ENCODE measurements at places on chromosomes 16 and 17. TPM values are rescaled to one million over a fixed set of nuclear protein-coding genes. Genes with fewer than 3 reads are reported as not detected.
A peak's percentile ranks its signal among the peaks of the same experiment; 100 is the strongest.

HOXB6 gene
- total RNA-seq = 64.8 TPM

DBNDD1 gene
- 60.2 TPM for total RNA-seq

KCNAB3 gene
- total RNA-seq = 7.1 TPM

ADORA2B gene
- 47.5 TPM for total RNA-seq

SLC13A2 gene
- total RNA-seq = not detected

PRR35 gene
- not detected for total RNA-seq

GP1BA gene
- total RNA-seq = not detected

TBC1D26 gene
- total RNA-seq = 1.1 TPM

CNGB1 gene
- total RNA-seq = not detected

FAM83G gene
- 33.9 TPM for total RNA-seq

SNAI3 gene
- 2.2 TPM for total RNA-seq

KCNG4 gene
- total RNA-seq = not detected

GRCh38 chr16:59905131-59905530 lies 1171.0 kb upstream of the GOT2 start:
- no peaks in the 10 kb centered on the region for H3K36me3 ChIP-seq
- DNase-seq = no peak
- no peaks in the 10 kb centered on the region for H3K4me1 ChIP-seq
- no peak overlapping the region for H3K27ac ChIP-seq
- no peak overlapping the region for H3K4me3 ChIP-seq

DNA sequence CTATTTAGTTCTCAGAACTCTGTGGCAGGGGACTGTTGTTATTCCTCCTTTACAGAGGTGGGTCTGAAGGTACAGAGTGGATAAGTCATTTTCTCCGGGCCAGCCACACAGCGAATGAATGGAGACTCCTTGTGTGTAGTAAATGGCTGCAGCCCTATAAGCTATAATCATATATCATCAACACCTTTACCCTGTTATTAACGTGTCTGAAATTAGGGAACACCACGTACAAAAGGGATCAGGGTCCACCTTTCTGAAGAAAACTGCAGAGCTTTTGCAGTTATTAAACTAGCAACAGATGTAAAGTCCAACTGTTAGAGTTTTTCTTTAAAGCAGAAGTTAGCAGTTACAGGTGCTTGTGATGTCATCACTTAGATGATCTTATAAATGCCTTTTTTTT lies 696.7 kb downstream of the MAF start:
- no peaks in the 10 kb centered on the region for H3K4me1 ChIP-seq
- no peaks in the 10 kb centered on the region for H3K36me3 ChIP-seq
- no peaks in the 10 kb centered on the region for H3K27me3 ChIP-seq
- H3K4me3 ChIP-seq = no peak overlapping the region

GRCh38 chr16:72819345-72819744 lies 228.6 kb downstream of the ZFHX3 start:
- no peak overlapping the region for H3K4me3 ChIP-seq
- no peaks in the 10 kb centered on the region for H3K4me1 ChIP-seq
- H3K27ac ChIP-seq = no peak overlapping the region
- no peaks in the 10 kb centered on the region for H3K36me3 ChIP-seq
- DNase-seq = no peak
- no peaks in the 10 kb centered on the region for H3K27me3 ChIP-seq

- DNase-seq = no peak
- H3K27ac ChIP-seq = no peak overlapping the region
- H3K4me1 ChIP-seq = no peaks in the 10 kb centered on the region
- peaks cover 39% of the 10 kb centered on the region for H3K27me3 ChIP-seq
- H3K36me3 ChIP-seq = no peaks in the 10 kb centered on the region
Measured at GRCh38 chr17:74002241-74002640, 201.2 kb upstream of the RPL38 start.

DNA sequence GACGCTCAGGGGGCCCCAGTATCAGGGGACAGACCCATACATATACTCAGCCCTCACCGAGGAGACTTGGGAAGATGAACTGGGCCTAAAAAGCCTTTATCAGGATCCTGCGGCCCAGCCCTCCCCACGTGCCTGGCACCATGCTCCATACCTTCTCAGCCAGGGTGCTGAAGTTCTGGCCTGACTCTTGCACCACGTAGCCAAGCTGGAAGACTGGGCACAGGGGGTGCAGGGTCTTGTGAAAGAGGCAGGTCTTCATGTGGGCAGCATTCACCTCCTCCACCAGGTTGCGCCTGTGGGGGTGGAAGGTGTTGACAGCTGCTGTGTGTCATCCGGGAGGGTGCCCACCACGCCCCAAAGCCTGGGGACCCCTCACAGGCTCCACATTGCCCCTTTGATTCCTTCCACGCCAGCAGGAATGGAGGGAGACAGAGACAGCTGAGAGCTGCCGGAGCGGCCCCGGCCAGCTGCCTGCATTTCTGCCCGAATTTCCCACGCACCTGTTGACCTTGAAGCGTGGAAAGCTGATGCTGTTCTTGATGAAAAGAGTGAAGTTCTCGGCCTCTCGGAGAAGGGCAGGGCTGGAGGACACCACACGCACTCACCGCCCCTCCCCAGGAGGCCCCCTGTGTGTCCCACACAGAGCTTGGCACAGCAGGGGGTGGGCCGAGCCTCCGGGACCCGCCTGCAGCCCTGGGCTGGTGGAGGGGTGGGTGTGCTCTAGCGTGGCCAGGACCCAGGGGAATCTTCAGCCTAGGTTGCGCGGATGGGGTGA lies 10.4 kb upstream of the CAMKK1 start:
- no peaks in the 10 kb centered on the region for H3K27me3 ChIP-seq
- no peak overlapping the region for H3K27ac ChIP-seq
- no peaks in the 10 kb centered on the region for H3K4me1 ChIP-seq

GRCh38 chr17:50328363-50329325 lies 17.3 kb upstream of the XYLT2 start:
- no peaks in the 10 kb centered on the region for H3K27me3 ChIP-seq
- H3K4me1 ChIP-seq = no peaks in the 10 kb centered on the region
- no peak overlapping the region for H3K4me3 ChIP-seq
- no peak overlapping the region for H3K27ac ChIP-seq
- no peak for DNase-seq
- no peaks in the 10 kb centered on the region for H3K36me3 ChIP-seq

- peaks cover 10% of the 10 kb centered on the region for H3K36me3 ChIP-seq
- H3K4me3 ChIP-seq = no peak overlapping the region
- peaks cover 66% of the 10 kb centered on the region for H3K4me1 ChIP-seq
- no peak for DNase-seq
- H3K27me3 ChIP-seq = no peaks in the 10 kb centered on the region
Measured at GRCh38 chr17:50725769-50726655, 6.6 kb downstream of the LUC7L3 start.

DNA sequence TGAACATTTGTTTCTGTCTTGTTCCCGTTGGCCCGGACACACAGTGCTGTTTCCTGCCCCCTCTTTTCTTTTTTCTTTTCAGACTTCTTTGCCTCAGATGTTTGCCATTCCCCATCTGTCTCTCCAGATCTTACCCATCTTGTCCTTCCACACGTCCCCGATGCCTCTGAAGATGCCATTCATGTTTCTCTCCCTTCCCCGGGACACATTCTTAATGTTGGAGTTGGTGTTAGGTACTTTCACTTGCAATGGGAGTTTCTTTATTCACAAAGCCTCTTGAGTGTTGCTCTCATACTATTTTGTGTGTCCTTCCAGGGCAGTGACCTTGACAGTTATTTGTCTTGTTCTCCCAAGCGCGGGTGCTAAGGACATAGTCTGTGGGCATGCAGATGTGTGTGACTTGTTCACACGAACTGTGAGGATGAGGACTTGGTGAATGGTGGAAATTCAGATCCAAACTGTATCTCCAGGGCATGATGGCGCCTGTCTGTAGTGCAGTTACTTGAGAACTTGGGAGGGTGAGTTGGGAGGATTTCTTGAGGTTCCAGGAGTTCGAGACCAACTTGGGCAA lies 8.3 kb downstream of the SEC14L1 start:
- H3K27ac ChIP-seq = no peak overlapping the region
- H3K36me3 ChIP-seq = 0 out of 2 replicates have a peak, but pooled peaks cover 12% of the 10 kb centered on the region
- no peak overlapping the region for H3K4me3 ChIP-seq
- no peak for DNase-seq
- H3K4me1 ChIP-seq = peaks cover 14% of the 10 kb centered on the region
- no peaks in the 10 kb centered on the region for H3K27me3 ChIP-seq

DNA sequence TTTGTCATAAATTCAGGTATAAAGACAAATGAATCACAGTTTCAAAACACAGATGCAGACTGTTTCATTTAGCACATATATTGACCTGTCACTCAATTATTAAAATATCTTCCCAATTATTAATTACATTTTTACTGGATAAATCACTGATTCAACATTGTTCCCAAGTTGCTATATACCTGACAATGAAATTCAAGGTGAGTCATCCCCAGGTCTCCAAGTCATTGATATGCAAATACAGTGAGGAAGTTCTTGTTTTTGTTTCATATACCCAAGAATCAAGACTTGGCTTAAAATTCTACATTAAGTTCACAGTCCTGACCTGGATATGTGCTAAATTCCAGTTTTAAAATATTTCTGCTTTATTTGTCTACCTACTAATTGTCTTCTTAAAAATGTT lies 599.3 kb upstream of the PSMD7 start:
- no peaks in the 10 kb centered on the region for H3K36me3 ChIP-seq
- DNase-seq = no peak
- peaks cover 43% of the 10 kb centered on the region for H3K27me3 ChIP-seq
- no peaks in the 10 kb centered on the region for H3K4me1 ChIP-seq

- no peaks in the 10 kb centered on the region for H3K27me3 ChIP-seq
- DNase-seq = peak; percentile 49
- no peak overlapping the region for H3K4me3 ChIP-seq
- H3K4me1 ChIP-seq = peaks cover 8% of the 10 kb centered on the region
Measured at GRCh38 chr16:85420501-85421337, 192.4 kb upstream of the GSE1 start.

- H3K27me3 ChIP-seq = no peaks in the 10 kb centered on the region
- H3K27ac ChIP-seq = peak overlapping the region; percentile 82
- peaks cover 26% of the 10 kb centered on the region for H3K4me1 ChIP-seq
- H3K36me3 ChIP-seq = no peaks in the 10 kb centered on the region
- H3K4me3 ChIP-seq = peak overlapping the region; percentile 32
Measured at GRCh38 chr17:41801374-41802271, 10.1 kb downstream of the P3H4 start.

DNA sequence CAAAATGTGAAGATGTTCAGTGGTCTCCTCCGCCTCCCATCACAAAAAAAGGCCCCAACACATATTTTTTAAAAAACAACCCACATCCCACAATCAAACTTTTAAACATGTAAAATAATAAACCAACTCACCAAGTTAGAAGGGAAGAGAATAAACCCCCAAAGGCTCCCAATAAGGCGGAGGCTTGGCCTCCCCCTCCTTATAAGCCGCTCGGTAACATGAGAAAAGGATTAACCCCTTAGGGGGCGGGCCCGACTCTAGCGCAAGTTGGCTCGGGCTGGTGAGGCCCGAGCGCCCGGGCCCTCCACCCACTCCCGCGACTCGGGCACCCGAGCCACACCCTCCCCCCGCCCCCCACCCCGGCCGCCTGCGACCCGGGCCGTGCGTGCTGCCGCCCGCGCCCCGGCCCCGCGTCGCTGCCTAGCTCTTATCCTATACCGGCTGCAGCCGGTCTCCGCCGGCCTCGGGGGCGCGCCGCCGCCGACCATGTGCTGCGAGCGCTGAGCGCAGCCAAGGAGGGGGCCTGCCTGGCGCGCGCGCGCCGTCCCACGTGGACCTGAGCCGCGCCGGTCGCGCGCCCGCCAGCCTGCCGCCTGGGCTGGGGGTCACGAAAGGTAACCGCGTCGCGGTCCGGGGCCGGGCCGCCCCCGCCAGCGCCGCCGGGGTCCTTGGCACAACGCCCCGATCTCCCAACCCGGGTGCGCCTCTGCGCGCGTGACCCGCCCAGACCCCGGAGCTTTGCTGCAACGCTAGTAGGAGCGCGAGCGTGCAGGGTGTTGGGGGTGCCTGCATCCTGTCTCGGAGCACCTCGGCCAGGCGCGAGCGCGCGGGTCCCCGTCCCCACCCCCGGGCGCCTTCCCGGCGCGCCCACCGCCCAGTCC lies at the start of the genes ARSG and SLC16A6:
ARSG (plus strand) TSS at position 541 of the 881 bp plus-strand sequence. CDS start 15,999 bp downstream, outside the sequence.
SLC16A6 (minus strand) TSS at position 173 of the 881 bp plus-strand sequence. CDS start 12,807 bp downstream, outside the sequence.
- H3K27me3 ChIP-seq = no peaks in the 10 kb centered on the region
- peak within 1 kb of the TSS; percentile 74 for H3K4me3 ChIP-seq
- H3K4me1 ChIP-seq = peaks cover 56% of the 10 kb centered on the region
- no peaks in the 10 kb centered on the region for H3K36me3 ChIP-seq

DNA sequence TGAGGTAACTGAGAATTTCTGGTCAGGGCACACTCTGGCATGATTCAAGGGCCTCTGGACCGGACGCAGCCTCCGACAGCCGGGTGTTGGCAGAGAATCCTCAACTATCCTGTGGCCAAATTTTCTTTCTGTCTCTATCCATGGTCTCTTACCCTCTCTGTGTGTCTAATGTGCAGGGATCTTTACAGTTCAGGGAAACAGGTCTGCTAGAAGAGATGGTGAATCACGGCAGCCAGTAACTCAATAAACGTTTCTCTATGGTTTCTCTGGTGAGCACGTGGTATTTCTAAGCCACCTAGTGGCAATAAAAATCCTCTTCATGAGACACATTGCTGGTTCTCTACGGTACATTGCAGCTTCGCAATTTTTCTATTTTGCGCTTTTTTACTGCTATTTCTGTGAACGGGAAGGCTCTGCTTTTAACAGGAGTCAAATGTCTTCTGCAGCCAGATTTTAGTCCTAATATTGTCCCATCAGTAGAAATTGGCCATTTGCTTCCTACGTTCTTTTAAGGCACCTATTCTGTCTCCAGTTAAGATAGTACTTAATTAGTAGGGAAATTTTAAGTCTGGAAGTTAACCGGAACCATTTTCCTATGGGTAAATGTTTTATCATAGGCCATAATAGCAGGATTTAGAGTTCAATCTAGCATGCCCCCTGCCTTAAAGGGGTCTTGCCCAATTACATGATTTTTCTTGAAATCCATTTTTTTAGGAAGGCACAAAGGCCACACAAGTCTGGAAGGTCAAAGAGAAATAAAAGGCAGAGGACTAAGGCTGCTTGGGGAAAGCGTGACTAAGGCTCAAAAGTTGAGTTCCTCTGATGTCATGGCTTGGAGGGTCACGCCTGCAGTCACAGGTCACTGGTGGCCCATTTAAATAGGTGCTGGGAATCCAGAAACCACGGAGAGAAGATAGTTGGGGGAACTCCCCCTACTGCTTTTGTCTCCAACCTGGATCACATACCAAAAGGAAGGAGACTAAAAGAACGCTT lies 31.5 kb downstream of the QPRT start:
- peak; percentile 56 for DNase-seq
- no peak overlapping the region for H3K4me3 ChIP-seq
- H3K27ac ChIP-seq = no peak overlapping the region
- H3K4me1 ChIP-seq = peaks cover 11% of the 10 kb centered on the region
- no peaks in the 10 kb centered on the region for H3K36me3 ChIP-seq

- H3K36me3 ChIP-seq = peaks cover 9% of the 10 kb centered on the region
- H3K27me3 ChIP-seq = no peaks in the 10 kb centered on the region
- no peak for DNase-seq
- H3K4me1 ChIP-seq = peaks cover 16% of the 10 kb centered on the region
- H3K4me3 ChIP-seq = no peak overlapping the region
- no peak overlapping the region for H3K27ac ChIP-seq
Measured at GRCh38 chr17:16327018-16327417, 26.3 kb downstream of the CENPV start.

DNA sequence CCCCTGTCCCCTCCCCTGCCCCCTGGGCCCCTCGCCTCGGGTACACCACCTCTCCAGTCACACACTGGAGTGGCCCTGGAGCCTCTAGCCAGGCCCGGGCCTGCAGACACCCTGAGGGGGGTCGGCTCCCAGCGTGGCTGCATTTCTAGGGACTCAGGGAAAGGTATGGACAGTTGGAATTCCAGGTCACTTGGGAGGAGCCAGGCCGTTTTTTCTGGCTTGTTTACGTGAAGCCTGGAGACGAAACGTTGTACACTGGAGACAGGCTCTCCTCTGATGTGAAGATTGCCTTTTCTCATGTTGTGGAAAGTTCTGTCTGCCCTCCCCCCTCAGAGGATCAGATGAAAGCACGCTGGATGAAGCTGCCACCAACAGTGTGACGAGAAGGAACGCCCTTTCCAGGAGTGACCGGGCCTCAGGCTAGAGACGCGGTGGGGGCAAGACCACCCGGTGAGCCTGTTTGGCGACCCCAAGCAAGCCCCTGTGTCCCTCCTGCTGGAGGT lies 4.0 kb upstream of the PPP1R27 start:
- peaks cover 4% of the 10 kb centered on the region for H3K36me3 ChIP-seq
- no peak overlapping the region for H3K4me3 ChIP-seq
- no peak overlapping the region for H3K27ac ChIP-seq
- H3K27me3 ChIP-seq = no peaks in the 10 kb centered on the region
